A172 (cell line): ENCODE measurements at places on chromosomes 11 and 22. TPM values are rescaled to one million over a fixed set of nuclear protein-coding genes. Genes with fewer than 3 reads are reported as not detected.

GRCh38 chr11:95100191-95100648 lies 10.6 kb downstream of the ENDOD1 start:
- no peak for DNase-seq

DNA sequence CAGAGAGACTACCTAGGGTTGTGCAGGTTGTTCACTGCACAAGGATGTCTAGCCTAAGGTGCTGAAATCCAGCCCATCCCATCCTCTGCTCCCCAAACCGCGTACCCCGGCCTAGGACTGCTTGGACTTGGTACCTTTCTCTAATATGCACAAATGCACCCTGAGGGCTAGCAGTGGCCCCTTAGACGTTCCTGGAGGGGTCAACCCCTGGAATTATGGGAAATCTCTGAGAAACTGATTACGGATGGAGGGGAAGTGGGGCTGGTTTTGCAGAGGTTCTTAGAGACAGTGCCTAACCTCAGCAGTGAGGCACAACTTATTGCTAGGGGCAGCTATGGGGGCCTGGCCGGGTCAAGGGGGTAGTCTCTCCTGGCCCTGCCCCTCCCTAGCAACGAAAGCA lies 2.5 kb downstream of the C11orf68 start:
- DNase-seq: no peak

DNA sequence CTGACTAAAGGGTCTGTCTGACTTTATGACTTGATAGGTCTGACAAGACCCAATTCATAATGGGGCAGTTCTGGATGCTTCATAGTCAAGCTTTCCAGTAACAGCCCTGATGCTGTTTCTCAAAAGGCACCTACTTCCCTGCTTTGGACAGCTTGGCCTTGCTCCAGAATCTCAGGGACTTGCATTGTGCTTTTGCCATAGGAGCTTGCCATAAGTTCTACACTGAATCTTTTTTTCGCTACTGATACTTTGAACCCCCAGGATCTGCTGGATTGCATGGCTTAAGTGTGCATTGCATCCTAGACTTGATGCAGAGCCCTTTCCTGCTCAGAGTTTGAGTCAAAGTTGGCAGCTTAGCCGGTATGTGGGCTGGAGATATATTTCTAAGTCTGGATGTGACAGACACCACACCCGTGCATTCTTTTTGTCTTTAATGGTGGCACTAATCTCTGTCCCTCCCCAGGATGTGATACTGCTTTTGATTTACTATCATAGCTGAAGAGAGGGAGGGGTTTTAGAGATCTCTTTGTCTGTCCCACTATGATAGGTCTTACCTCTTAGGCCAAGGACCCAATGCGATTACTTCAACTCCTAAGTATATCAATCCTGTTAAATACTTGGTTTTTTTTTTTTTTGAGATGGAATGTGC lies 16.9 kb upstream of the SLC3A2 start:
- peak; percentile 42 for DNase-seq

DNA sequence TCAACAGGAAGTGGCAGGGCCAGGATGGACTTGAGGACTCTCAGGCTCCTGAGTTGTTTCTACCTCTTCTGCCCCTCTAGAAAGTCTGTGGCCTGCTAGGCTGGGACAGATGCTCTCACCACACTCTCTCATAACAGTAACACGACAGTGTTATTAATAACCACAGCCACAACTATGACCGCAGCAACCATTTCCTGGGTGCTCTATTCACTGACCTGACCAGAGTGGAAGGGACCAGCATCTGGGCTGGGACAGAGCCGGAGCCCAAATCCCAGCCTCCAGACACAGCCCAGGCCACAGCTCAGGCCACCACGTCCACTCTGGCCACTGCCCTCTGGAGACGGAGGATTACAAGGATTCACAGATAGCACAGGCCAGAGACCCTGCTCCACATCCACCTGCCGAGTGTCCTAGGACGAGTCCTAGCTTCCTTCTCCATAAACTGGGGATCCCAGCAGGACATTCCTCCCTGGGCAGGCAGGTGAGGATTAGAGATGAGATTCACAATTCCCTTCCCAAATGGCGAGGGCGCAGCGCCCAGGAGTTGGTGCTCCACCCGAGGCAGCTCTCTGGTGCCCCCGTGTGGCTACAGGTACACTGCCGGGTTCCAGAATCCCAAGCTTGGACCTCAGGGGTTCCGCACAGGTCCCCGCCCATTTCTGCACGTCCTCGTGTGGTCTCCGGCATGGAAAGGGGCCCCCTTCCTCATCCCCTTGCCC lies 7.1 kb downstream of the PNPLA5 start:
- no peak for DNase-seq

GRCh38 chr11:11119917-11120316 lies 233.1 kb downstream of the CSNK2A3 start:
- DNase-seq: no peak

GRCh38 chr11:20715464-20715863 lies 46.1 kb downstream of the NELL1 start:
- no peak for DNase-seq

GRCh38 chr11:47028195-47029093 lies 91.9 kb downstream of the CSTPP1 start:
- DNase-seq: no peak

GRCh38 chr11:36389811-36390210 lies 93.7 kb downstream of the PRR5L start:
- DNase-seq: no peak

The CDKN1C gene
- total RNA-seq: 32.5 and 40.5 TPM in 2 replicates

The MMP8 gene
- total RNA-seq: not detected in 2 replicates

The MMP13 gene
- total RNA-seq: 2.3 and 4.2 TPM in 2 replicates
